ENCODE measurements at places on chromosomes 6 and 20.

- DNase-seq: no peak
Observed at GRCh38 chr6:112929641-112930040, 582.5 kb downstream of the RFPL4B start.

DNA sequence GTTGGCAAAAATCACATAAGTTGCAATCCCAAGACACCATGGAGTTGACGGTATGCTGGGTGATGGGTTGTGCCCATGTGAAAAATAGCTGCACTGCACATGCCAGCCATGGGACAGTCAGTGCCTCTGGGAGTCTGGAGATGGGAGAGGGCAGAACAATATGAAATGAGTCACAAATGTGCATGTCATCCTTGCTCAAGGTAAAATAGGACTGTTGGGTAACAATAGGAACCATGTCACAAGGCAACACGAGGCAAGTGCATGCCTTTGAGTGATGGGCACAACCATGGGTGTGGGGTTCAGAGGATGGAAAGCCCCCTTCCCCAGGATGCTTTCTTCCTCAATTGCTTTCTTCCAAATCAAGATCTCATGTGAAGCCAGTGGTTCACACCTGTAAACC is 70.5 kb upstream of the PIM1 start:
- DNase-seq: no peak

DNA sequence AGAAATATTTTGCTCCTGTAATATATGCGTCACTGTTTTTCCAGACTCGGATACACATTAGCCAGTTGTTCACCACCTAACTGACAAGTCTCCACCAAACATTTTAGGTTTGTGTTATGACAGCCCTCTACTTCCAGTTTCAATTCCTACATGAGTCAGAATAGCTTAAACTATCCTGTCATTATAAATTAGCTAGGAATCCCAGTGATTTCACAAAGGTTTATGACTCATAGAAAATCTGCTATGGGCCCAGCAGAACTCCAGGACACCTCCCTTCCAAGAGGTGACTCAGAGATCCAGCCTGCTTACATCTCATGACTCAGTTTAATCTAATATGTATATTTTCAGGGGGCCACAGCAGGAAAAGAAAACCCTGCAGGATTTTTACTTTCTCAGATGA is 17.4 kb upstream of the PLCB4 start:
- DNase-seq: no peak

GRCh38 chr6:35587167-35587566 is 74.5 kb upstream of the TULP1 start:
- DNase-seq: no peak

DNA sequence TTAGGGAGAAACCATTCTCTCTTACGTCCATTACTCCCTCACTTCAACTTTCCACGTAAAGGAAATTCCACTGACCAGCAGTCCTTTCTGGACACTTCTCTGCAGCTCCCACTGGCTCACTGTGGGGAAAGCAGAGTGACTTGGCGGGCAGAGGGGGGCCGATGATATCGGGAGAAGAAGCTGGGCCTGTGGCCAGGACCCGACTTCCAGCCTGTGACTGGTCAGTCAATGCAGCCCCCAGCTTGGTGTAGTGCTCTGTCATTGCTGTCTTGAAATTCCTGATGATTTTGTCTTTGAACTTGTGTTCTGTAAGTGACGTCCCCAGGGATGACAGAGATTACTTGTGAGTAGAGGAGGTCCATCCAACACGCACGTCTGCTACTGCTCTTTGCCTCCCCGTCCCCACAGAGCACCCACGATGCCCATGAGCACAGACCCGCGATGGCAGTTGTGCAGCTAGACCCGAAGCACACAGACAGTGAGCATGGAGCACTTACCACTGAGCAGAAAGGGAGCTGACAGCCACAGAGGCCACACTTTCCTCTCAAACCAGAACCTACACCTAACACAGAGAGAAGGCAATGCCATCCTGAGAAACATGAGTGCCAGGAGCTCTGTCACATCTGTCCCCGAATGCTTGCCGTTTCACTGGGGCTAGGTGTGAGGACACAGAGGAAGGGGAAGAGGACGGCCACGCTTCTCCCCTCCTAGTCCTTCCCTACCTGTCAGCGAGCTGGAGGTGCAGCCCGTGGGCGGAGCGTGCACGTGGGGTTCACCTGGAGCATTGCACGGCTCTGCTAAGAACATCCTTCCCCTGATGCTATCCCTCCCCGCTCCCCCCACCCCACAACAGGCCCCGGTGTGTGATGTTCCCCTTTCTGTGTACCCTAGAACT is 25.7 kb downstream of the DACT2 start:
- no peak for DNase-seq

- DNase-seq: no peak
Observed at GRCh38 chr6:138346302-138347195, 31.2 kb upstream of the SMIM28 start.

- no peak for DNase-seq
Observed at GRCh38 chr6:133893946-133894345, 5.0 kb downstream of the TCF21 start.

DNA sequence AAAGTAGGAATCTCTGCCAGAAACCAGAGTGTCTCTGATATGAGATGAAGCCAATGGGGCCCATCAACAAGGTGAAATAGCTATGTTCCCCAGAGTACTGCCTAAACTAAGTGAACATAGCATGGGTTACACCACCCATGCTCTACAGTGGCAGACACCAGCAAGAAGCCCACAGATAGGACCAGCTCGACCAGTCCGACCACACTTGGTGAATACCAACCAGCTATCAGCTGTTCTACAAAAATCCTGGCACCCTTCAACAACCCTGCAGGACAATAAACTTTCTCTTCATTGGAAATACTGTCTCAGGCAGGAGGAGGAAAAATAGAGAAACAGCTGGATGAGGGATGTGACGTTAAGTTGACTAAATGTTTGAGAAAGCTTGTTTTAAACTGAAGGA is 311.4 kb downstream of the EPM2A start:
- no peak for DNase-seq

Data from SIG-M5 (cell line).